ENCODE measurements at places on chromosomes 3 and 15.

- DNase-seq, result no peak
Observed at GRCh38 chr15:92846741-92847140, 53.4 kb upstream of the CHD2 start.

- DNase-seq, result no peak
Observed at GRCh38 chr3:189338366-189338765, 166.6 kb downstream of the TPRG1 start.

- no peak for DNase-seq
Observed at GRCh38 chr15:30001602-30002001, 81.2 kb upstream of the GOLGA8J start.

GRCh38 chr15:74821091-74821789, 5.2 kb upstream of the CPLX3 start:
- DNase-seq, result no peak

DNA sequence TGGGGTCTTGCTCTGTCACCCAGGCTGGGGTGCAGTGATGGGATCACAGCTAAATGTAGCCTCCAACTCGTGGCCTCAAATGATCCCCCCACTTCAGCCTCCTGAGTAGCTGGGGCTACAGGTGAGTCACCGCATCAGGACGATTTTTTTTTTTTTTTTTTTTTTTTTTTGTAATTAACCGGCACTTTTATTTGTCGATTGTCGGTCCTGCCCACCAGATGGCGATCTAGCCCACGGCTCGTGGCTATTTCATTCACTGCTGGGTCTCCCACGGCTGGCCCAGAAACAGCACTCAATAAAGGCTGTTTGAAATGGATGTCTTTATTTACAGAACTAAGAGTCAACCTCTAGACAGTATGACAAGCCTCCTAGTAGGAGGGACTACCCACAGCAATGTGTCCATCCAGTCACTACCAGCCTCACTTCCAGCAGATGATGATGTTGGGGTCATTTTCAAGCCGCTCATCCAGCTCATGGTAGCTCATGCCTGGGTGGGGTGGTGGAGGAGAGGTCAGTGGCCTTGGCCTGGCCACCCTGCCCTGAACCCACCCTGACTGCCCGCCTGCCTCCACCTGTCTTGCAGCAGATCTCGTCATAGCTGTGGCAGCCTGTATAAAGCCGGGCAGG, 1.8 kb upstream of the ZMYND10 start:
- peak; percentile 71 for DNase-seq

- DNase-seq, result no peak
Observed at GRCh38 chr15:93126599-93126998, 37.6 kb upstream of the RGMA start.

GRCh38 chr3:78988324-78988723, 779.5 kb downstream of the ROBO1 start:
- no peak for DNase-seq

DNA sequence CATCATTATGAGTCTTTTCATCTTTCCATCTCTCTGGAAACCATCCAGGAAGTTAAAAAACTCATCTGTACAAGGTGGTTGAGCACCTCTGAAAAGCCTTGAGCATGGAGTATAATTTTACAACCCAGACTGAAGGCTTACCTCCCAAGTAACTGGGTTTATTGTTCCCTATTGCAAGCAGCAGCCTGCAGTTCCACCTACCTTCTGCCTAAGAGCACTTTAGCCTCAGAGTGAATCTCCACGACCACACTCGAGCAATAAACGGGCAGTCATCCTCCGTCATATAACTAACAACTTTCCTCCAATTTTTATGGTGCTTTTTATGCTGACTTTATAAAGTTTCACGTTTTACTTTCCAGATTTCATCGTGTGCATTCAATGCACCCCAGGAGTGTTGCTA, 32.8 kb downstream of the OSBPL10 start:
- no peak for DNase-seq

DNA sequence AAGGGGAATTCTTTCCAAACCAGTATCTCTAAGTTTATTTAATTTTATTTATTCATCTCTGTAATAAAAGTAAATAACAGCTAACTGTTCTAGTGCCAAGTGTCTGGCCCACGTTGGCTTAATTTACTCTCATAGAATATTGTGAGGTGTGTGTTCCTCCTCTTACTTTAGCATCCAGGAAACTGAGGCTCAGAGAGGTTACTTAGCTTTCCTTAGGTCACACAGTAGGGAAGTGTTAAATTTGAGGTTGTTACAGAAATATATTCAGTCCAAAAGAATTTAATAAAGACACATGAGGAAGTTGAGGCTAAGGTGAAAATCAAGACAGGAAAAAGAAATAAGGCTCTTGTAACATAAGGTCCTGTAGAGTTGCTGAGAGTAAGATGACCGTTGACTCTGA, 84.4 kb upstream of the MRPS22 start:
- DNase-seq, result no peak

DNA sequence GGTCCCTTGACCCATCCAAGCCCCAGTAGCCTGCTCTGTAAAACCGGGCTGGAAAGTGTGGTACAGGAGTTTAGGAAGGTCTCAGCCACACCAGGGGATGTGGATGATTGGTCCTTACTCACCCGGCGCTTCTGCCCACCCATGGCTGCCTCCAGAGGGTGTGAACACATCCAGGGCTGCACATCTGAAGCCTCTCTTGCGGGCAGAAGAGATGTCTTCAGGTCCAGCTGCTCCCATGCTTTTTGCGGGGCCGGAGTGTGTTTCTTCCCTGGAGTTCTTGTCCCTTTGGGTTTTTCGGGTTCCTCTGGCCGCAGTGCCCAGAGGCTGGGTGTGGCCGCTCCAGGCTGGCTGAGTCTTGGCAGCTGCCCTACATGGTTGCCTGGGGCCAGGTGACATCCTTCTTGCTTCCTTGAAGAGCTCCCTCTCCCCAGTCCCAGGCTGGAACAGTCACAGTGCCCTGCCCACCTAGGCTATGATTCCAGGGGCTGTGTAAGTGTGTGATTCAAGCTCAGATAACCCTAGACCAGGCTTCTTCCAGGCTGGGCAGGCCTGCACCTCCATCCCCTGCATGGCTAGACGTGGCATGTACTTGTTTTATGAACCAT, 33.9 kb downstream of the HDAC11 start:
- no peak for DNase-seq

- no peak for DNase-seq
Observed at GRCh38 chr15:85073556-85074194, 92.0 kb downstream of the PDE8A start.

- DNase-seq, result no peak
Observed at GRCh38 chr3:10188804-10189556, 24.3 kb downstream of the IRAK2 start.

DNA sequence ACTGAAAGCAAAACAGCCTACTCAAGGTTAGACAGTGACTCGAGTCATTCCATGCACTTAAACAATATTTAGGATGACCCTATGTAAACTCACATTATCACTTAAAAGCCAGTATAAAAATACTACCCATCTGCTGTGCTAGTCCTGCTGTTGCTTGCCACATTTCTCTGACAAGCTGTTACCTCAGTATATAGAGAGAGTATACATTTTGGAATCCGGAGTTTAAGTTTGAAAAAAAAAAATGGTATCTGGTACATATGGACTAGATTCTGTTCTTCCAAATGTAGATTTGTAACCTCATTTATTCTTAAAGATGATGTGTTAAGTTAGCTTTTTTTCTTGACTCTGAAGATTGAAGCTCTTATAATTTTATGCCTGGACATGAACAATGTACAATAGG, 503.8 kb upstream of the TPRG1 start:
- no peak for DNase-seq

- DNase-seq, result no peak
Observed at GRCh38 chr3:43506644-43507043, 115.2 kb downstream of the ANO10 start.

- DNase-seq, result no peak
Observed at GRCh38 chr3:53544357-53544756, 49.9 kb downstream of the CACNA1D start.

DNA sequence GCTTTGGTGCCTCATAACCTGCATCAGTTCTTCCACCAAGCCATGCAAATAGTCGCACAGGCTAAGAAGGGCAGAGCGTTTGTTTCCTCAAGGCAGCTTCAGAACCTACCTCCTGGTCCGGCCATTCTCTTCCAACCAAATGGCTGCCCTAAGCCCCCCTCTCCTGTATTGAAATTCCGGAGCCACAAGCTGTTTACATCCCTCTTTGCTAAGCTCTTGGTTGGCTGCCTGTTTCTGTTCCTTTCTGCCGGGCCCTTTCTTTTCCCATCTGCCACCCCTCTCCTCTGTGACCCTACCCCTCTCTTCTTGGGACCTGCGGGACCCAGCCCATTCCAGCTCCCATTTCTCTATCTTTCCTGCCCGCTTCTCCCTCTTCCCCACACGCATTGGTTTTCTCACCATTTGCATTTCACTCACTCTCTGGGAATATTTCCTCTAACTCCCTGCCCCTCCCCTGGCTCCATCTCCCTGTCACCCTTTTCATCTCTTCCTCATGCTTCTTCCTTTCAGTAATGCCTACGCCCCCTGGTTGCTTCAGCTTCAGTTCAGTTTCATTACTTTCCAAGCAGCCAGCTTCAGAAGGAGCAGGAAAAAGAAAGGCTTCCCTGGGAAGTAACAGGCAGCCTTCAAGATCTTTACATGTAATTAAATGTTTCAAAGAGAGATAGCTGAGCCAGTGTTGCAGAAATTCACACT, 113.5 kb downstream of the RAB11A start:
- DNase-seq, result no peak

GRCh38 chr15:44527241-44527640, 9.7 kb upstream of the EIF3J start:
- DNase-seq, result no peak

GRCh38 chr15:83057002-83057401, 10.1 kb downstream of the BTBD1 start:
- no peak for DNase-seq

GRCh38 chr3:64120876-64121275, 97.6 kb upstream of the PSMD6 start:
- no peak for DNase-seq

DNA sequence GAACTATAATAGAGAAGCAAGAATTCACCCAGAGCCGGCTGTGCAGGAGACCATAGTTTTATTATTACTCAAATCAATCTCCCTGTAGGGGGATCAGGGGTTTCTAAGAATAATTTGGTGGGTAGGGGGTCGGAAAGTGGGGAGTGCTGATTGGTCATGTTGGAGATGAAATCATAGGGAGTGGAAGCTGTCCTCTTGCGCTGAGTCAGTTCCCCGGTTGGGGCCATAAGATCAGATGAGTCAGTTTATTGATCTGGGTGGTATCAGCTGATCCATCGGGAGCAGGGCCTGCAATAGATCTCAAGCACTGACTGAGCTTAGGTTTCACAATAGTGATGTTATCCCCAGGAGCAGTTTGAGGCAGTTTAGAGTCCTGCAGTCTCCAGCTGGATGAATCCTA, 97.0 kb upstream of the SNRPN start:
- DNase-seq, result no peak

GRCh38 chr3:120245386-120245785, 39.6 kb downstream of the GPR156 start:
- DNase-seq, result no peak

GRCh38 chr15:46296797-46297196, 662.0 kb downstream of the SQOR start:
- DNase-seq, result no peak

DNA sequence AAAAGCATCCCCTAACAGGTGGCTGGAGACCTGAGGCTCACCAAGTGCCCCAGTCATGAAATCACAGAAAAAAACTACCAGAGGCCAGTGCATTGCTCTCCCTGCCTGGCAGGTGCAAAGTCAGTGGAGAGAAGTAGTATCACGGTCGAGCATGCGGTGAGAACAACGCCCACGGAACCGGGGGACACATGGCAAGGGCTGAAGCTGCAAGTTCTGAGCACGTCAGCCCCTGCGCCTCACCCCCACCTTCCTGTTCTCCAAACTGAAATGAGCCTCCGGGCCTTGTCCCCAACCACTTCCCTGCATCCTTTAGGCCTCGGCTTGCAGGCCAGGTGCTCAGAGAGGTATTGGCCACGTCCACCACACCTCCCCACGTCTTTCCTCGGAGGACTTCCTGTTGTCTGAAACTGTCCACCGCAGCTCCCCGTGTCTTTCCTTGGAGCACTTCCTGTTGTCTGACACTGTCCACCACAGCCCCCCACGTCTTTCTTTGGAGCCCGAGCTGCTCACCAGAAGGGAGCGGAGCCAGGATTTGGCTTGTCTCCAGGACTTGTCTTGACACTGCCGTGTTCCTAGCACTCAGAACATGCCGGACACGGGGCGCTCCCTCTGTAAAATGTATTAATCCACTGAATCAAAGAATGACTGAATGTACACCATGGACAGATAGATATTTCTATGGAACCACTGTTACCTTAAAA, 43.9 kb downstream of the NSMCE3 start:
- DNase-seq, result no peak

DNA sequence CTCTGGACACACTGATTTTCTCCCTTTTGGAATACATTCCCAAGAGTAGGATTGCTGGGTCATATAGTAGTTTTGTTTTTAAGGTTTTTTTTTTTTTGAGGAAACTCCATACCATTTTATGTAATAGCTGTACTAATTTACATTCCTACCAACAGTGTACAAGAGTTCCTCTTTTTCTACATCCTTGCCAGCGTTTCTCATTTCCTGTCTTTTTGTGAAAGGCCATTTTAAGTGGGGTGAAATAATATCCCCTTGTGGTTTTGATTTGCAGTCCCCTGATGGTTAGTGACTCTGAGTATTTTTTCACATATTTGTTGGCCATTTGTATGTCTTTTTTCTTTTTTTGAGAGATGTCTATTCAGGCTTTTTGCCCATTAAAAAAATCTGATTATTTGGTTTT, 1205.5 kb downstream of the ROBO1 start:
- DNase-seq, result no peak

GRCh38 chr3:106703524-106703923, 673.7 kb upstream of the CCDC54 start:
- DNase-seq, result no peak

DNA sequence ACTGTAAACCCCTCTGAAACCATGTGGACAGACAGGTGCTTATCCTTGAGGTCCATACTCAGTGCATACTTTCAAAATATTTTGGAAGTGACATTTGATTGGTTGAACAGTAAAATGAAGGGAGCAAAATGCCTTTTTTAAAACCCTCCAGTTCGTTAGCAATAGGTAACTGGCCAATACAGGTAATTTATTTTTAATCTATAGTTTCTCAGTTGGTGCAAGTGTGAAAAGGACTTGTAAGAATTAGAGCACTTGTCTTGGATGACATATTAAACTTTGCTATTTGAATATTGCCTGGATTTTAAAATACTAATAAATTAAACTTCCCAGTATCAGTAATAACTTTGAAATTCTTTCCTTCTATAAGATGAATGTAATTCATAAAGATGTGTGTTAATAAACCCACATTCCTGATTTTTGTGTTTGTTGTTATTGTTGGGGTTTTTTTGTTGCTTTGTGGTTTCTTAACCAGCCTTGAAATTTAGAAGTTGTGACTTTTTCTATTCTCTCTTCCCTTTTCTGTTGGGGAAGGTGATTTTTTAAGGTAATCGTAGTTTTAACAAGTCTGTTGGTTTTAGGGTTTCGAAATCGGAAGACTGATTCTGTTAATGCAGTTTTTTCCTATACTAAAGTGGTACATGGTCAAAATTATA, 90.0 kb downstream of the STT3B start:
- DNase-seq, result no peak

GRCh38 chr3:188154014-188154808, at the start of gene LPP:
LPP (plus strand) TSS chr3:188154157; CDS start chr3:188406121, 251,964 bp downstream.
- DNase-seq, result peak; percentile 79
